ENCODE measurements at places on chromosomes 7 and 10.

GRCh38 chr10:131230641-131231322 is 80.7 kb downstream of the TCERG1L start:
- DNase-seq = no peak

GRCh38 chr10:18478354-18478753 is 173.0 kb downstream of the NSUN6 start:
- DNase-seq = no peak

GRCh38 chr10:20768843-20769242 is 128.3 kb downstream of the NEBL start:
- DNase-seq = no peak

DNA sequence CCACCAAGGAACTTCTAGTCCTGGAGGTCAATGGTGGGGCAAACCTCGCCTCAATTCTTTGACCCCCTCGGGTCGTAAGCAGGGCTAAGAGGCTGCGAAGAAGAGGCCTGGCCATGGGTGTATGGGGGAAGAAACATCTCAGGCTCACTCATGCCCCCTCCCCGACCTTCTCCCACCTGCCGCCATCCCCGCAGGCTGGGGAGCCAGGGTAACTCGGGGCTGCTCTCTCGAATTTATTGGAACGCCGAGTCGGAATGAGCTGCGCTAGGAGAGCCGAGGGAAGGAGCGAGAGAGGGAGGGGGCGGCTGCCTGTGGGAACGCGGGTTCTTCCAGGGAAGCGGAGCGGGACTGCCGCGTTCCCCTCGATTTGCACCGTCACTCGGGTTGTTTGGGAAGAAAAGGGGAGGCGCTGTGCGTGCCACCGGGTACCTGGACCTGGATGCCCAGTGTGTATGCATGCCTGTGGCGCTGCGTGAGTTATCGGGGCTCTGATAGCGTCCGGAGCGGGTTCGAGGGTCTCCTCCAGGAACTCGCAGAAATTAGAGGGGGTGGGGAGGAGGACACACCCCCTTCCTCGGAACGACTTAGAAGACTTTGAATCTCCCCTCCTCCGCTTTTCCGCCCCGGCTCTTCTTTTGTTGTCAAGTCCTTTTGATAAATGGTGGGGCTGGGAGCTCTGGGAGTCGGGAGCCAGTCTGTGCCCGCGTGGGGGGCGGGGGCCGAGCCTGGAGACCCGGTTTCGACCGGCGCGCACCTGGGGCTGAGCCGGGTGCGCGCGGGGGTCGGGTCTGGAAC is 1.8 kb upstream of the ZNF503 start:
- peak; percentile 72 for DNase-seq

DNA sequence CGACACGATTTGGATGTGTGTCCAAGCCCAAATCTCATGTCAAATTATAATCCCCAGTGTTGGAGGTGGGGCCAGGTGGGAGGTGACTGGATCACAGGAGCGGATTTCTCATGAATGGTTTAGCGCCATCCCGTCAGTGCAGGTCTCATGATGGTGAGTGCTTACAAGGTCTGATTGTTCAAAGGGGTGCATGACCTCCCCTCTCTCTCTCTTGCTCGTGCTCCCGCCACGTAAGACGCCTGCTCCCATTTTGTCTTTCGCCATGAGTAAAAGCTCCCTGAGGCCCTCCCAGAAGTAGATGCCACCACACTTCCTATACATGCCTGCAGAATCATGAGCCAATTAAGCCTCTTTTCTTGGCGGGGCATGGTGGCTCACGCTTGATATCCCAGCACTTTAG is 71.5 kb upstream of the NANOS1 start:
- no peak for DNase-seq

- DNase-seq = no peak
Measured at GRCh38 chr10:132926070-132926469, 16.3 kb downstream of the CFAP46 start.

GRCh38 chr10:118978316-118978997 is 51.1 kb upstream of the NANOS1 start:
- no peak for DNase-seq

GRCh38 chr7:2168615-2169311 is 64.0 kb downstream of the MAD1L1 start:
- DNase-seq = peak; percentile 57

- DNase-seq = no peak
Measured at GRCh38 chr10:99906470-99906869, 103.3 kb downstream of the DNMBP start.

GRCh38 chr10:124050021-124051015 is 43.1 kb downstream of the CHST15 start:
- no peak for DNase-seq

DNA sequence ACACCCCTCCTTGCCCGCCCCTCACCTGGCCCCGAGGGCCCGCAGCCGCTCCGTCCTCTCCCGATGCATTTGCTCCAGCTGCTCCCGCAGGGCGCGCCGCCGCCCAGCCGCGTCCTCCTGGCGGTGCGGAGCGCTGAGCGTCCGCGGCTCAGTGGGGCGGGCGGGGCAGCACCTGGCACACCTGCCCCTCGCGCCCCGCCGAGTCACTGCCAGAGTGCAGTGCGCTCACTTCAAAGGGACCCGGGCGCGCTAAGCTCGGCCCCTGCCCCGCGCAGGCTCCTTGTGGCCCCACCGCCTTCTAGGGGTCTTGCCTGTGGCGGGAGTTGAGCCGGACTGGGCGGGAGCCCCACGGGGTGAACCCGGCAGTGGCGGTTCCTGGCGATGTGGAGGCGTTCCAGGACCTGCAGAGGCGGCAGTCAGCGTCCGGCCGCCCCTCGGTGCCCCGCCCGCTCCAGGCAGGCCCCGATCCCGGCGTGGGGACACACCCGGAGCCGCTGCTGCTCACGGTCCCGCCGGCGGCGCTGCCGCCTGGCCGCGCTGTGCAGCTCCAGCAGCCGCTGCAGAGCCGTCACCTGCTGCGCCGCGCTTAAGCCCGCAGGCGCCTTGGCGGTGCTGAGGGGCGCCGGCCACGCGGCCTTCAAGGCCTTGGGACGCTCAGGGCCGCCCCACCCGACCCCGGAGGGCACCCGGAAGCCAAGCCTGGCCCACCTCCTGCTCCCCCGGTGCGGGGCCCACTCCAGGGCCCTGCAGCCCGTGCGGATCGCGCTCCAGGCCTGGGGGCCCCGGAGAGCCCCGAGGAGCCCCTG is 6.7 kb downstream of the ATP6V1F start:
- peak; percentile 55 for DNase-seq

- no peak for DNase-seq
Measured at GRCh38 chr7:116859323-116859722, 3.1 kb upstream of the CAPZA2 start.
